ENCODE measurements at places on chromosomes 7 and 10.

DNA sequence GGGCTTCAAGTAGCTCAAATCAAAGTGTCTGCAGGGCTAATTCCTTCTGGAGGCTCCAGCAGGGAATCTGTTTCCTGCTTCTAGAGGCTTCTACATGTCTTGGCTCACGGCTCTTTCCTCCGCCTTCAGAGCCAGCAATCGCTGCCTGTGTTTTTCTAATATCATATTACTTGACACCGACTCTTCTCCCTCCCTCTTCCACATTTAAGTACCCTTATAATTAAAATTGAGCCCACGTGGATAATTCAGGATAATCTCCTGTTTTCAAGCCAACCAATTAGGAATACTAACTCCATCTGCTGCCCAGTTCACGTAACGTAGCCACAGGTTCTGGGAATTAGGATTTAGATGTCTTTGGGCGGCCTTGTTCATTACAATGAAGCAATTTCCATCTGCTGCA lies 372.2 kb downstream of the DPP6 start:
- no peak for DNase-seq

- no peak for DNase-seq
Measured at GRCh38 chr7:102189756-102190155, 96.9 kb upstream of the SH2B2 start.

DNA sequence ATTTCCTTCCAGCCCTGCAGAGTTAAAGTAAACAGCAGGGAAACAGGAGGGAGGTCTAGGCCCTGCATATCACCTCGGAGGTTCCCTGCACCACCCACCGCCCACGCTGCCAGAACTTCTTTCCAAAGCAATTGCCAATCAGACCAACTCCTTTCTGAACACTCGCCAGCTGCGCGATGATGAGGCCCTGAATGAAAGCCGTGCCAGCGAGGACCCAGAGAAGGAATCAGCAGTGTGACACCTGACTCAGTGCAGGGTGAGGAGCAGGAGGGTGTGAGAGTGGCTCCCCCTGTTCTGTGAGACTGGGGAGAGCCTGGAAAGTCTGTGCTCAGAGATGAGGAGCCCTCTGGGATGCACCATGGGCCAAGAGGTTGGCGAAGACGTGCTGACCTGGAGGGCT lies 3.3 kb upstream of the TCERG1L start:
- DNase-seq, result no peak

DNA sequence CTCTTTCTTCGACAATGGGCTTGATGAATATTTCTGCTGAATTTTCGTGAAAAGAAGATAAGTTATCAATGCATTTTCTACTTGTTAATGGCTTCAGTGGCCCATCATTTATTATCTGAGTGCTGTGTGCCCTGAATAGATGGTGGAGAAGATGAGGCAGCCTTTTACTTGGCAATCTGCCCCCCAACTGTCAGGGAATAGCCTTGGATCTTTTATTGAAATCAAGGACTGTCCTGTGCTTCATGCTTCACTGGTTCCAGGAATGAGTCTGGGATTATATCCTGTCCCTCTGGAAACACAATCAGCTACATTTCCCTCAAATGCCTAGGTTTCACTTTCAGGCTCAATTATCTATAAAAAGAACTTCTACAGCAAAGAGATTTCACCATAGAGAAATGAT lies 75.9 kb upstream of the NXPH1 start:
- no peak for DNase-seq

- no peak for DNase-seq
Measured at GRCh38 chr7:33883671-33883965, 21.7 kb upstream of the BMPER start.

- DNase-seq, result peak; percentile 4
Measured at GRCh38 chr10:1631282-1631681, 106.0 kb downstream of the ADARB2 start.

GRCh38 chr7:148708026-148708885 lies 9.6 kb downstream of the CUL1 start:
- DNase-seq, result no peak

DNA sequence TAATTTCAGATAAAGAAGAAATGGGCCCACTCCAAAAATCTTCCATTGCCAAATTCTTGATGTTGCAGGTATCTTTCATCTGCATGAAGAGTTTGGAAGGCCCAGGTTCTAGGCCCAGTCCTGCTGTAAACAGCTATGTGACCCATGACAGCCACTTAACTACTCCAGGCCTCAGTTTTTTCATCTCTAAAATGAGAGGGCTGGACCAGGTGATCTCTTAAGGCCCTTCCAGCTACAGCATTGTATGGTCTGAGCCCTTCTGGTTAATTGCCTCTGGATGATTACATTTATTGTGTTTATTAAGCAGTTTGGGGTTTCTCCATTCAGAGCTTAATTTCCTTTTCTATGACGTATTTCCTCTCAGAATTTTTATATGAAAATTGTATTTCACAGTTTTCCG lies 190.8 kb upstream of the KMT2E start:
- DNase-seq, result no peak

DNA sequence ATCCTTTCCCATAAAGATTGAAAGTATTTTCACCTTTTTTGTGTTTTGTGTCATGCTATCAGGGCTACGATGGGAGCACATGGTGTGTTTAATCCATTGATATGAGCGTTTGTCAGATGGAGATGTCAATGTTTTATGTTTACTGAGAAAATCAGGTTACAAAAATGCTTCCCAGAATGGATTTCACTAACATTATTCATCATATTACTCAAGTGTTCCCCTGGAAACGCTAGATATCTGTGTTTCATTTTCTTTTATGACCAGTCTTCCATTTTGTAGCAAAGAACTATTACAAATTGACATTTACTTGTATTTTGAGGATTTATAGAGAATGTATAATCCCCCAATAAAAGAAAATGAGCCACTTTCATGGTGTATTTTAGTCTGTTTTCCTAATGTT lies 293.5 kb upstream of the AKR1E2 start:
- no peak for DNase-seq

- DNase-seq, result no peak
Measured at GRCh38 chr7:128349466-128349825, 5.7 kb upstream of the RBM28 start.

GRCh38 chr7:152144557-152145245 lies 119.2 kb downstream of the GALNT11 start:
- DNase-seq, result no peak

GRCh38 chr10:102007796-102008195 lies 48.2 kb downstream of the ARMH3 start:
- DNase-seq, result no peak

DNA sequence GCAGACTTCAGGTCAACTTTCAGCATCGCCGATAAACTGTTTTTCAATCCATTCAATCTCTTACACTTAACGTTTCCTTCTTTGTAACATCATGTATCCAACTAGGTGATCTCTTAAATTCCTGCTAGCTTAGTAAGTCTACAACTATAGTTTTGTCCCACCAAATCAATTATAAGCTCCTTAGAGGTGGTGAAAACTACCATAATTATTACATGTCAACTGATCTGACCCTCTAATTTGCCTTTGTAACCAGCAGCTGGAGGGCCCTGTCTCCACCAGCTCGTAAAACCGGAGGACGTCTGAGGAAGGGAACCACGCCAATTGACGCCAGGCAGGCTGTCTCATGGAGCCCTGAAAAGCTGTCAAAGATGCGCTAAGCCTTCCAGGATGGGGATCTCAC lies 113.4 kb downstream of the ABCC2 start:
- no peak for DNase-seq

DNA sequence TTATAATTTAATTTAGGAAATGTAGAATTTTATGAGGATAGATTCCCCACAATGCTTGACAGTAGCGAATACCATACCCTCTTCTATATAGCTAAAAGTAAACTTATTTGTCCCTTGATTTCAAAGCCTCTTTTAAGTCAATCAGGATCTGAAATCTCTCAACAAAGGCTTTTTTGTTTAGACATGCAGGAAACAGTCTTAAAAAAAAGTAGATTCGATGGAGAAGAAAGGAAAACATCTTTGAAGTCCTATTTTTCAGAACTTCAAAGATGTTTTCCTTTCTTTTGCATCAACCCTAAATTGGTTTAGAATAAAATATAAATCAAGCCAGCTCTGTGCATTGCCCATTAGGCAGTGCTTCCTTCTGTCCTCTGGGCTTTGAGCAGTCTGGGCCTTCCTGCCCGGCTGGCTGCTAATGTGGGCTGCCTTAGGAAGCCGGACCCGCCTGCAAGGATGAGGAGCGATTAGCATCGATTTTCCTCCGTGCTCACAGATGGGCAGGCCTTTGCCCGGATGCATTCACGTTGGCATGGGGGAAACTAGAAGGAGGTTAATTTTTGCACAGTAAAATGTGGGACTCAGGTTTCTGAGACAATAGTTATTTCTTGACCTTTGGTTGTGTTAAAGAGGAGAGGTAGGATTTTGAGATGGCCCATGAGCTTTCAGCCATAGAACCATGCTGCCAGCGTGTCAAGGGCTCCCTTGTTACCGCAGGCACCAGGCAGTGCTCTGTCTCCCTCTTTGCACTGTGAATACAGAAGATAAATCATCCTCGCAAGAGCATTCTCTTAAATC lies 15.5 kb downstream of the MSRB2 start:
- DNase-seq, result no peak

- no peak for DNase-seq
Measured at GRCh38 chr7:157515342-157516041, 178.7 kb downstream of the DNAJB6 start.

DNA sequence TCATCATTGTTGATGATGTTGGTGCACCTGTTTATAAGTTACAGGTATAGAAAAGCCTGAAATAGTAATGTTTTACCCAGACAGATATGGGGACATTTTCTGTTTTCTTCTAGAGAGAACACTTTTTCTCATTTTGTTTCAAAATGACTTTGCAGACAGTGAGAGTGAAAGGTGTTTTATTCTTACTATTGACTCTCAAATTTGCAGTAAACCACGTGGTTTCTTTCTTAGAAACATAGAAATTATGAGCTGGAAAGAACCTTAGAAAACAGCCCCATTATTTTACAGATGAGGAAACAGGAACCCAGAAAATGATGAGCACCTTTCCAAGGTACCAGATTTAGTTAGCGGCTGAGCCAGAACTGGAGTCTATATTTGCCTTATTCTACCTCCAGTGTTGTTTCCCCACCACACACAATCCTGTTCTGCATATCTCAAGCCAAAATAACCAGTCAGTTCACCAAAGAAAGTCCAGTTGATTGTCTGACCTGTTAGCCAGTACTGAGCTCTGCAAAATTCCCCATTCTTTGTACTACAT lies 138.9 kb upstream of the AHR start:
- DNase-seq, result no peak

- DNase-seq, result no peak
Measured at GRCh38 chr7:34165927-34166550, 260.7 kb downstream of the BMPER start.

DNA sequence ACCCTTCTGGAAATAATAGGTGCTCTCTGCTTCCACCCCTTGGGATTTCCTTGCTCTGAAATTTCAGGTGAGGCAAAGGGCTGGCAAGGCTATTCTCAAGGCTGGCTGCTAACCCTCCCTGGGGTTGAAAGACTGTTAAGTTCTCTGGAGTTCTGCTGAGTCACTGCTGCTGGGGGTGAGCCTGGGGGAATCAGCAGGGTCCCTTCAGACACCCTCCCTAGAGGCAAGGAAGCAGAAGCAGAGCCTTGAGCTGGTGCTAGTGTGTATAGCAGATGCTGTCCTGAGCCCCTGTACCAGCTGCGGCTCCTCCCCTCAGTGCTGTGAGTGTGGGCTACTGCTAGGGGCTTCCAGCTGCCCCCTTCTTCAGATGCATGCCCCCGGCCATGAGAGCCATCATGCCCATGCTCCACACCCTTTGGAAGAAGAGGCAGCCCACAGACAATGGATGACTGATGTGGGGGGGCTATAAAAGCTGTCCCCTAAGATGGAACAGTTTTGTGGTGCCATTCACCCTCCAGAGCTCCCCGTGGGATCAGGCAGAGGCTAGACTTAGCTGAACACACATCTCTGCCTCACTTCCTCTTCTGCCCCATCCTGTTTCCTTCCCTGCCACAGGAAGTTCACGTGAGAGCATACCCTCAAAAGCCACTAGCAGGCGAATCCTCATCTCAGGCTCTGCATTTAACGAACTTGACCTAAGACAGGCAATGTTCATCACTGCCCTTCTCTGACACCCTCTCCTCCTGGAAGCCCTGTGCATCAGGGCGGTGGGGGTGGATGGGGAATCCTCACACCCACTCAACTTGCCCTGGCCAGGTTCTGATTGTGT lies 91.8 kb downstream of the SH3PXD2A start:
- DNase-seq, result no peak

- no peak for DNase-seq
Measured at GRCh38 chr7:142438235-142438922, 180.5 kb upstream of the PRSS58 start.

- DNase-seq, result no peak
Measured at GRCh38 chr10:94232711-94233383, 129.9 kb downstream of the NOC3L start.

DNA sequence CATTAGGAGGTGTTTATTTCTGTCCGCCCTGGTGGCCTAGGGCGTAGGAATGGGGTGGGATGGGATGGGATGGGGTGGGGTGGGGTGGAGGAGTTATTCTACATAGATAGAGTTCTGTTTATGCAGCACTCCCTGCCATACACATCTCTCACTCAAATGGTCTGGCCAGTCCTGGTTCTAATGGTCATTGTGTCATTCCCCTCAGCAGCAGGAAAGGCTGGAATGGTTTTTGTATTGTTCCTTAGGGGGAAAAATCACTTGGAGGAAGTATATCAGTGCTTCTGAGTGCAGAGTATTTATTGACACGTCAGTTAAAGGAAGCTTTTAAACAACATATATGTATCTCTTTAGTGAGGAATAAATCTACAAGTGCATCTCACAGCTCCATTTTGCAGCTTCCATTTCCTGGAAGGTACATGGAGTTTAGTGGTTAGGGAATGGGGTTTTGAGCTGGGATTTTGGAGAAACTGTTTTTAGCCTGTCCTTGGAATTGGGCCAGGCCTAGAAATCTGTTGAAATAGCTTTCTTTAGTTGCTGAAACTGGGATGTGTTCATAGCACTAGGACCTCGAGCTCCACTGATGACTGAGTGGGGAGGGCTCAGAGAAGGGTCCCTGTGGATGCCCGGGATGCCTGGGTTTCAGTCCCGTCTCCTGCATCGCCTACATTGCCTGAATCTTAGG lies 8.3 kb downstream of the TSPAN14 start:
- DNase-seq, result no peak

GRCh38 chr7:68148440-68148839 lies 1151.8 kb downstream of the TYW1 start:
- no peak for DNase-seq

GRCh38 chr10:114077815-114078219 lies 34.2 kb downstream of the ADRB1 start:
- DNase-seq, result no peak

- no peak for DNase-seq
Measured at GRCh38 chr10:48289501-48290238, 15.2 kb upstream of the FRMPD2 start.

DNA sequence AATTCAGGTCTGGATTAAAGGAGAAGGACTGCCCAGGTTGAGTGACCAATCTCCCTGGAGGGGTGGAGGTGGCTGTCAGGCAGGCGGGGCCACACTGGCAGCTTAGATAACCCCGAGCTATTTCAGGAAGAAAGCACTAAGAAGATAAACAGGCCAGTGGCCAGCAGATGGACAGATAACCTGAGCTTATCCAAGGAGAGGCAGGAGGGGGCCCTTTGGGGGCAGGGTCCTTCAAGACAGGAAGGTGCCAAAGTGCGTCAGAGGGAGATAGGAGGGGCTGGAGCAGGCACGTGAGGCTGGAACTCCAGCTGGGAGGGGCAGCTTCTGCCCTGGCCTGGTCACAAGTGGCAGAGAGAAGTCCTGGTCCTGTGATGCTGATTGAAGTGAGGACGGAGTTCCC lies 29.8 kb upstream of the PODXL start:
- no peak for DNase-seq

- DNase-seq, result no peak
Measured at GRCh38 chr10:108327706-108328105, 1163.2 kb upstream of the SORCS1 start.
